ENCODE measurements at places on chromosomes 2 and 18.

DNA sequence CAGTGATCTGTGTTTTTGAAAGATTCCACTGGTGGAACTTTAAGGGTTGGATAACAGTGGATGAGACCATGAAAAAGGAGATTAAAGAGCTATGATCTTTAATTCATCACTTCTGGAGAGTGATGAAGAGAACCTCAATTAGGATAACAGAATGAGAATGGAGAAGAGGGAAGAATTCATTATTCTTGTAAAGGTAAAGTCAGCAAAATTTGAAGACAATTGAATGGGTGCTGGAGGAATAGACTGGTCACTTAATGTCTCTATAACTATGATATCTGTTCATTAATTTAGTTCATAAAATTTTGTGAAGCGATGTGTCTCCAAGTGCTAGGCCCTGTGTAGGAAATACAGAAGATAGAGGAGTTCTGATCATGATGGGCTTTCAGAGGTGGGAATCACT is 1013.2 kb upstream of the FANCL start:
- no peak for DNase-seq

- no peak for DNase-seq
Measured at GRCh38 chr2:110126906-110127305, 11.3 kb upstream of the MALL start.

GRCh38 chr2:96890726-96891385 is 21.0 kb upstream of the SEMA4C start:
- no peak for DNase-seq

GRCh38 chr18:54240629-54241107 is 16.2 kb upstream of the MBD2 start:
- DNase-seq: no peak

GRCh38 chr2:201830666-201831065 is 24.3 kb downstream of the CDK15 start:
- DNase-seq: peak; percentile 5

DNA sequence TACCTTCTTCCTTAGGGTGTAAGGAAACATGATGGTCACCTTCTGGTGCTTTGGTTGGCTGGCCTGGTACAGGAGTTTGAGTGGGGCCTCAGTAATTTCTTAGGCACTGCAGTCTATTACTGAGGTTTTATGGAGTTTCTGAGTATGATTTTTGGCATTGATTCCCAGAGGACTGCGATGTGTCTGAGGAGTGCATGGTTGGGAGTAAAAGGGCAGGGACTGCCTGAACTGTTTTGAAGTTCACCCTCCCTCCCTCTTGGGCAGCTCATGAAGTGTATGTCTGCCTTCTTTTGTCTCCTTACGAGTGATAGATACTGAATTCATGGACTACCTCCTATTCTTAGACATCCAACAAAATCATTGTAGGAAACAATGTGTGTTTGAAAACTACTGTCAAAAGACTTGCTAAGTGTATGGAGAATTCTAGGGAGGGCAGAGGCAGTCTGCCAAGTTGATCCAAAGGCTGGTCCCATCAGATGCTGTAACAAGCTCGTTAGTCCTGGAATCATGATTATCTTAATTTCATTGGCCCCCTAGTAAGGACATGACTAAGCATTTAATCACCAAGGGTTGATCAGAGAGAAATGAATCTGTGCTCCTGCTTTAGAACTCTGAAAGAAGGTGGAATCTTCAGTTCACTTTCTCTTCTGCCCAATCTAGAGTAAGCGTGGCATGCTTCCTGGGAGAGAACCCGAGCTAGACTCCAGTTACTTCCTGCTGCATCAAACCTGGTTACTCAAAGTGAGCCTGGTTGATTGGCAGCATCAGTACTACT is 26.5 kb downstream of the LYPD6B start:
- DNase-seq: no peak

DNA sequence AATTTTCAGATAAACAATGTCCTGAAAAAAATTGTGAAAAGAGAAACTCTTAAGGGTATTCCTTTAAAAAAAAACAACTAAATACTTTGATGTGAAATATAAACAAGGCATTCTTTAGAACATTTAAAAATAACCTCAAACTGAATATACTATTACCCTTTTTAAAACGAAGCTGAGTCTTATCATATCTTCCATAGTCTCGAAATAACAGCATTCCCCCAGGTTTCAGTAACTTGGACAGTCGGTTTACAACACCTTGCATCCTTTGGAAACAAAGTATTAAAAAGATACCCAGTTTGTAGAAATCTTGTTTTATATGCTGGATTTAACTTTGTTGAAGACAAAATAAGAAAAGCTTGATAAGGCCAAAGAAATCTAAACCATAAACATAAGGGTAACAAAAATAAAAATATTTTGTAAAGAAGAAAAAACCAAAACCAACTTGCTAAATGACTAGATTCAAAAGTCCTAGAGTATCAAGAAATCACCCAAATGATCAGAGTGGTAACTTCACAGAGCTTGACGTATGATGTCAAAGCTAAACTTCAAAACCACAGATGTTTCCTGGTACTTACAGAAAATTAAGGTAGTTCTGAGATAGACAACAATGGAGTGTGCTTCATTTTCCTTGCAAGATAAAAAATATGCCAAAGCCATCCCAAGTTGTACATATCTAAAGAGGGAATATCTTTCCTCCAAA is 107.8 kb downstream of the METTL8 start:
- no peak for DNase-seq

DNA sequence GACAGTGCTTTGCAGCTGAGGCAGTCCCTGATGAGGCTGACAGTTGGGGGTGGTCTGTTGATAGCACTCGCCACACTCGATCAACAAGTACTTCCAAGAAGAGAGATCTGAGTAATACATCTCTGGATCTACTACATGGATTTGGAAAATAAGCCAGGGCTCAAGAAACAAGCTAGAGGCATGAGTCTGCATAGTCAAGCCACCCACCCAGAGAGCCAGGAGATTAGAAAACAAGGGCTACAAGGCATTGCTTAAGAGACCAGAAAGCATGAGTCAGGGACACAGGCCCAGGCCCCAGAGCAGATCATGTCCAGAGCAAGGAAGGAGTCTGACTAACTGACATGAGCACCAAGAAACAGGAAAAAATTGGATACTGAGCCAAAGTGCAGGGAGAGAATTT is 196.9 kb upstream of the CWC22 start:
- DNase-seq: no peak

DNA sequence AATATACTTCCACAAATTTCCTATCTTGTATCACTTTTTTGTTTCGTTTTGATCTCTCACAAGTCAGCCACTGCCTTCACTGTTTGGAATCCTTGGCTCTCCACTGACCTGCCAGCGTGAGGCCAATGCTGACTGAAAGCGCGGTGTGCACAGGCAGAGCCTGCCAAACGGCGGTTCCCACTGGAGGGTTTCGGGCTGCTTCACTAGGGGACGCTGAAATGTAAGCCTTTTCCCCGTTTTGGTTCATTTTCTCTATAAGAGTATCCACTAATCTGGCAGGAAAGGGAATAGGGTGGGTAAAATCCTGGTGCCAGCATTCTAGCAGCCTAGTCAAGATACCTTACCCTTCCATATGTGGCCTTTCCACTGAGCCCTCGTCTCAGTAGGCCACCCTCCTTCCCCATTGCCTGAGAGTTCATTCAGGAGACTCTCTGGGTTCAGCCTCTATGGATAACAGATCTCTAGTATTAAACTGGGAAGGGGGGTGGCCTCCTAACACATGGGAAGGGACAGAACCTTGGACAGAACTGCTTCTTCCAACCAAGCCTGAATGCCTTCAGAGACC is 91.5 kb downstream of the DYM start:
- DNase-seq: no peak

DNA sequence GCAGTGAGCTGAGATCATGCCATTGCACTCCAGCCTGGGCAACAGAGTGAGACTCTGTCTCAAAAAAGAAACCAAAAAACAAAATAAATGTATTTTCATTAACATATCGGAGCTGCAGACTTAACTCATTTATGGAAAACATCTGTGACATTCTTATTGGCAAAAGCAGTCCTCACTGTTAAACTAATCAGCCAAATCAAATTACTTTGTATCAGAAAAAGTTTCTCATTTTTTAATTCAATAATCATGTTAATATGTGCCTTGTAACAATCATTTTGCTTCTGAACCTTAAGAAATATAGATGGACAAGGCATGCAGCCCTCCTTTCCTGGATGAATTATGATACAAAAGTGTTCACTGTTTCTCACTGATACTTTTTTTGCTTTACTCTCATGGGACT is 18.0 kb upstream of the TP53I3 start:
- DNase-seq: no peak

DNA sequence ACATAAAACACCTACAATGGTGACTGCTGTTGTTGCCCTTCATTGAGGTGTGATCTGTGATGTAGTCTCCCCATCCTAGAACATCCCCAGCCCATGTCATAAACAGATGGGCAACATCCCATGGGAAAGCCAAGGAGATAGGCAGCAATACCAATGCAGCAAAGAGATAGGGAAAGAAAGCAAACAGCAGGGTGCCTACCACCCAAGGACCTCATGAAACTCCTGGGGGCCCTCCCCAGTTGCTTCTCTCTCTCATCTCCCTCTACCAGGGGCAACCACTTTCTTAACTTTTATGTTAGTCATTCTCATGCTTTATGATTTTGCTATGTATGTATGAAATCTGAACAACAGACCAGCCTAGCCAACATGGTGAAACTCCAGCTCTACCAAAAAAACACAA is 8.1 kb upstream of the ITPRIPL1 start:
- no peak for DNase-seq

DNA sequence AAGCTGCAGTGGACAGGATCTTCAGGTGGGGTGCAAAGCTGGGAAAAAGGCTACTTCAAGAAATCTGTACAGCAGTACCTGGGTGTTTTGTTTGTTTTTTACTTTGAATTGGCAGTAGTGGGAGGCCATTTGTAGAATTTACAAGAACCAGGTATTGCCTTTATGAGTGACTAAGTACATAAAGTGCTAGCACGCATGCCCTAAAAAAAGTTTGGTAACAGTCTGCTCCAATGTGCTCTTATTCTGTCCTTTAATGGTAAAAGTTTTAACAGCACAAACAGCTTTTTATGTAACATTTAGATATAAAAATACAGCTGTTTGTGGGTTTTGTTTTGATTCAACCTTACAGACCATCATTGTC is 17.2 kb downstream of the REV1 start:
- DNase-seq: no peak
